ENCODE measurements at places on chromosomes 3 and 15. TPM values are rescaled to one million over a fixed set of nuclear protein-coding genes. Genes with fewer than 3 reads are reported as not detected.

Gene SLC28A2
- not detected for total RNA-seq

Gene CCR1
- 0.87 TPM for total RNA-seq

Gene PLA2G4F
- total RNA-seq = not detected

- no peak for DNase-seq
Observed at GRCh38 chr3:38608961-38609360, 40.5 kb downstream of the SCN5A start.

DNA sequence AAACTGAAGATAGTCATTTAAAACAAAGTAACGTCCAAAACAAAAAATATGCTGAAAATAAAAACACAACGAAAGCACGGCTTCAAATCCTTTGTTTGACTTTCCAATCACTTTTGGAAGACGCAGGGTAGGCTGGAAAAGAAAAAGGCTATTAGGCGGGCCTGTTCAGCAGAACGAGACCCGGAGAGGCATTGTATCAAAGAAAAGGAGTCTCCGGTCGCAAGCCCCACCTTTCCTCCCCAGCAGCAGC is 691 bp downstream of the SENP7 start:
- no peak for DNase-seq

GRCh38 chr15:85618956-85619491 is 175.7 kb downstream of the KLHL25 start:
- peak; percentile 83 for DNase-seq

DNA sequence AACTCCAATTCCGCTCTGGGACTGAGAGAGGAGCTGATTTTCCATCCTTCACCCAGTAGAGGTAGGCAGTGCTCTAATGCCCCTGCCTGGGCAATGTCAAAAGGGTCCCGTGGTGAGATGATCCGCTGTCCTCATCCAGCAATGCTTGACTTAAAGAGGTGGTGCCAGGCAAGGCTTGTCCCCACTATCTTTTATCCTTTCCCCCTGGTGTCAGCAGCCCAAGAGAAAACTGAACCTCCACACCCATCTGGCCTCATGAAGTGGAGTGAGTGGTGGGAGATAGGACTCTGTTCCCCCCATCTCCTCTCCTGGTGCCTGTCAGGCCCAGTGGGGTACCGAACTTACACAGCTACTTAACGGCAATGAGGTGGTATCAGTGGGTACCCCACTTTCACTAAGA is 107.1 kb downstream of the ABHD5 start:
- DNase-seq = no peak

- DNase-seq = no peak
Observed at GRCh38 chr3:60826511-60826910, 424.7 kb downstream of the FHIT start.

Measured in SJSA1 (cell line).